Activated CD4-positive, CD25-positive, alpha-beta regulatory T cell treated with anti-CD3 and anti-CD28 coated beads, Interleukin-2, amount 50 U/mL, for 24 hours (primary cell): ENCODE measurements at places on chromosomes 5 and 9.

- no peak for ATAC-seq
Observed at GRCh38 chr9:107980984-107981383, 491.4 kb upstream of the KLF4 start.

DNA sequence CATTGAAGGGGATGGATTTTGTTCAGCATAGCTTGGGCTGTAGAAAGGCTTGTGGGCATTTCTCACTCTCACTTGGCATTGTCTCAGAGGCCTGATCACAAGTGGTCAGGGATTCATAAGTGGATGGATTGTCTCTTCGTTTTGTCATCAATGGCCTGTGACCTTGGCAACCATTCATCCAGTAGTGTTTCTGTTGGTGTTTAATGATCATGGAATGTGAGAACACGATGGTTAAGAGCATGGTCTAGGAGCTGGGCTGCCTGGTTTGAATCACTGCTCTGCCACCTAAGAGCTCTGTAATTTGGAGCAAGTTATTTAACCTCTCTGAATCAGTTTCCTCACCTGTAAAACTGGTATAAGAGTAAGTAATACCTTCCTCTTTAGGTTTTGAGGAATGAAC is 430.1 kb upstream of the MEF2C start:
- peak; percentile 12 for ATAC-seq

- no peak for ATAC-seq
Observed at GRCh38 chr5:33841891-33842290, 49.9 kb downstream of the ADAMTS12 start.

- ATAC-seq, result no peak
Observed at GRCh38 chr5:145324767-145325479, 510.2 kb downstream of the PRELID2 start.

DNA sequence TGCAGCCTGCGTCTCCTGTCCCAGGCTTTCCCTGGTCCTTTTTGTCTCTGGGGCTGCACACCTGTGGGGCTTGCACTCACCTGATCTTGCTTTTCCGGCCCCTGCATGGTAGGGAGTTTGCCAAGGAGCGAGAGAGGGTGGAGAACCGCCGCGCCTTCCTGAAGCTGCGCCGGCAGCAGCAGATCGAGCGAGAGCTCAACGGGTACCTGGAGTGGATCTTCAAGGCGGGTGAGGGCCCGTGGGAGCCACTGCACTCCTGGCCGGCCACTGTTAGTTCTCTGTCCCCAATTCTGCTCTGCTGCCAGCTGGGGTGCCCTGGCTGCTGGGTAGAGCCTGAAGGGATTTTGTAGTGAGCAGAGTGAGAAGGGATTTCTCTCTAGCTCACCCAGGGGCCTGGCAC is 78.0 kb downstream of the CACNA1B start:
- no peak for ATAC-seq

- no peak for ATAC-seq
Observed at GRCh38 chr9:33130961-33131789, 36.0 kb downstream of the B4GALT1 start.

DNA sequence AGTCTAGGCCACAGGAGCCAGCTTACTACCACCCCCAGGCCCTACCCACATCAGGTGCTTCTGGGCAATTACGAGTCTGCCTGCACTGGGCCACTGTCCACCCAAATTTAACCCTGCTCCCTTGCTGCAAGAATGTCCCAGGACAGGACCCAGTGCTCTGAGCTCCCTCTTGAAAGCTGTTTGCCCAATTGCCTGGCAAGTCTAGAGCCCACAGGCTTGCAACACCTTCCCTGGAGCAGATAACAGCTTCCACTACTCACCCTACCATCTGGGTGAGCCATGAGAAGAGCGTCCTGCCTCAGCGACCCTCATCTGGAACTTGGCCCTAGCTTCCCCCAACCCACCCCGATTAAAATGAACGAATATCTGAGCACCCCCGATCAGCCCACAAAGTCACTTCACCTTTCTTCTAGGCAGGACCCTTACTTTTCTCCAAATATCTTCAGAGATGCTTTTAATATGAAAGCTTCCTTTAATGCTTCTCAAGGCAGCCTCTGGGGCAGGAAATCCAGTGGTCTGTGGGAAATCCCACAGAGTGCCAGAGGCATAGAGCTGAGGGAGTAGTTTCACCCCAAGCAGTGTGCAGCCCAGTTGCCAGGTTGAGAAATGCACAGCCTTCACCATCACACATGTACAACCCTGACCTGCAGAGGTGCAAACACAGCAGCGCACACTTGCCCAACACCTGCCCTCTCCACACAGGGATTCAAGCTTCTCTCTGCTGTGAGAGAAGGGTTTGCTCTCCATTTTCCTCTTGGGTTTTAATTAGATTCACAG is 10.6 kb downstream of the ACSL6 start:
- peak; percentile 50 for ATAC-seq

DNA sequence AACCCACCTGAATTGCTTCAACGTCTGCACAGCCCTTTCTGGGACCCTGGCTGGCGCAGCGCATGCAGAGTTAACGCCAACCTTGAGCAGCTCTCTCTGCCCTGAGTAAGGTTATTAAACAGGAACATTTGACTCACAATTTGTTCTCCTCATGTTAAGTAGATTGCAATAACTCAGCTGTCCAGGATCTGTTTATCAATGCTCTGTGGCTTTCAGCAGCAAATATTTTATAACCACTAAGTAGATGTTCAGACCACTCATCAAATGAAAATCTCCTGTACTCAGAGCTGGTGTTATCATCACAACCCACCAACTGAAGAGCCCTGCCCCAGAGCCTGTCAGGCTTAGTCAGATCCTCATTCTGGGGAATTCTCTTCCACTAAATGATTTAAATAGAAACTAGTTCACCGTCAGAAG is 403.0 kb downstream of the ZNF608 start:
- peak; percentile 28 for ATAC-seq

DNA sequence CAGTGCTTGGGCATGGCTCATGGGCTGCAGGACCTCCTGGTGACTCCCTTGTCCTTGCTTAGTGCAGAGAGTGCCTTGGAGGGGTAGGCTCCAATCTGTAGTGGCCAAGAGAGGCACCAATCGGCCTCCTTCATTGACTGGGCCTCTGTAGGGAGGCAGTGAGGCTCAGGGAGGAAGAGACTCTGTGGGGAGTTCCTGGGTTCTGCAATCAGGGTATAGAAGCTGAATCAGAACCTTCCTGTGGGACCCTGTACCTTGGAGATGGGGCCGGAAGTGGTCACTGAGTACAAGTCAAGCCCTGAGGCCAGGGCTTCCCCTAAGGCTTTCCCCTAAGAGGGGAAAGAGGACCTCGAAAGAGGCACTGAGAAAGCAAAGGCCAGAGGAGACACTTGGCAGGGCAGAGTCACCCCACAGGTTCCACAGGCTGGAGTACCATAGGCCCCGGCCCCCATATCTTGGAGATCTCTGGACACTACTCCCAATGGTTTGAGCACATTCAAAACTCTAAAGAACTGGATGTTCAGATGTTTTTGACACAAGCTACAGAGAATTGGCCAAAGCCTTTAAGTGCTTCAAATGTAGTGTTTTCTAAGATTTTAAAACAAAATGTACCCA is 190.5 kb downstream of the HSPA4 start:
- ATAC-seq, result no peak

DNA sequence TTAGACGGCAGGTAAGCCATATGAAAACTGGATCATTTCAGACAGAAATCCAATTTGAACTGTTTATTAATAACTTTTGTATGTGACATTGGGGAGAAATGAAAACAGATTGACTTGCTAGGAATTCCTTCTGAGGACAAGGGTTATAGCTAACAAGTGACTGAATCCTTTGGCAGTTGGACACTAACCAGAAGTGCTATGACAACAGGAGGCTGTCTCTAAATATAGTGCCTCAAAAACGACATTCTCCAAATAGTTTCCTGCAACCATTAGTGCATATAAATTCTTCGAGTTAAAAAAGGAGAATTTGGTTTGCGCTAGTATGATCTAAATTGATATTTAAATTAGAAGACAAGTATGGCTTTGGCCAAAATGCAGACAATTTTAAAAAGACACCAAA is 338.6 kb downstream of the PTPRD start:
- ATAC-seq, result no peak

- ATAC-seq, result no peak
Observed at GRCh38 chr5:115402092-115402491, 105.6 kb upstream of the CCDC112 start.

GRCh38 chr5:145801195-145801594 is 33.9 kb downstream of the PRELID2 start:
- ATAC-seq, result no peak

- ATAC-seq, result no peak
Observed at GRCh38 chr9:99573085-99573484, 248.6 kb upstream of the NR4A3 start.

DNA sequence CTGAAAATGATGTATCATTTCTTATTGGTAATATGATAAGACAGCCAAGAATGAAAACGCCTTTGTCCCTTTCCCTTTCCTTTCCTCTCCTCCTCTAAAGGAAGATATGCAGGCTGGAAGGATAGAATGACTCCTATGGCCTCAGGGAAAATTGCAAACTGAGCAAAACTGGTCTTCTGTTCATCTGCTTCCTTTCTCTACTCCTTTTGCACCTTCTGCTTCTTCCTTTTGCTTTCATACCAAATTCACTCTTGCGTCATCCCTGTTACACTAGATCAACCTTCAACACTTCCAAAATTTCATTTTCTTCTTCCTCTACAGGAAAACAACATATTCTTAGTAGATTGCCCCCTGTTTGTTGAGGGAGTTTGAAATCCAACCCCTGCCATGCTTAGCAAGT is 234.1 kb downstream of the ADAMTS6 start:
- no peak for ATAC-seq

- ATAC-seq, result no peak
Observed at GRCh38 chr5:23026252-23027170, 173.4 kb upstream of the CDH12 start.
